ENCODE measurements at places on chromosomes 4 and X. TPM values are rescaled to one million over a fixed set of nuclear protein-coding genes. Genes with fewer than 3 reads are reported as not detected.

The QRFPR gene
- not detected for total RNA-seq

The HSFX3 gene
- not detected for total RNA-seq

The TCP11X2 gene
- not detected for total RNA-seq

The ACOX3 gene
- total RNA-seq, result 13.8 TPM

The VCX3A gene
- total RNA-seq, result not detected

The HSFX4 gene
- total RNA-seq, result not detected

The BEX4 gene
- 11.2 TPM for total RNA-seq

The GATA1 gene
- not detected for total RNA-seq

The ARHGAP36 gene
- total RNA-seq, result not detected

DNA sequence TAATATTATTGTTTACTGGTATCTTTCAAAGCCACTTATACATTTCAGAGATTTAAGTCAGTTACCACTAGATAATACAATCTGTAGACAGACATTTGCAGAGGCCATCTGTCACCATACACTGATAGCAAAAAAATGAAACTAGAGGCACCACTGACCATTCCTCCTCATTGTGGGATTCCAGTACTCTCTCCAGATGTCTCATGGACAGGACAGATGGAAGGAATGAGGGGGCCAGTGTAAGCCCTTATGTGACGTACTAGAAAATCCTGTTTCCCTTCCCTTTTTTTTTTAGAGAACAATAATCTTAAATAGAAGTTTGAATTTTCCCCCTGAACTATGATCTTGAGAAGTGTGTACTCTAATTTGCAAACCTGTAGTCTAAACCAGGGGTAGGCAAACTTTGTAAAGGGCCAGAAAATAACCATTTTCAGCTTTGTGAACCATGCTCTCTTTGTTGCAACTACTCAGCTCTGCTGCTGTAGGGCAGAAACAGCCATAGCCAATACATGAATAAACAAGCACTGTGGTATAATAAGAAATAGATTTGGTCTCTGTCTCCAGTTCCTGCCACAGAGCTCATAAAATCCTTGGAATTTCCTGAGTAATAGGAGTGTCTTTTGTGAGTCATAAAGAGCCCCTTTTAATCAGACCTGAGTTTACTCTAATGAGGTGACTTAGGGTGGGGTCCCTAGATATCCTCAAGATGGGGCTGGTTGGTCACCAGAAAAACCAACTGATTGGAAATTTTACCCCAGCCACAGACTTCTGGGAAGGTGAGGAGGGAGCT, 90.4 kb downstream of the MOSPD2 start:
- H3K27me3 ChIP-seq, result no peaks in the 10 kb centered on the region
- no peaks in the 10 kb centered on the region for H3K36me3 ChIP-seq
- no peak overlapping the region for H3K4me3 ChIP-seq
- no peak for DNase-seq
- no peaks in the 10 kb centered on the region for H3K4me1 ChIP-seq

- peak overlapping the region; percentile 81 for H3K27ac ChIP-seq
- H3K4me1 ChIP-seq, result peaks cover 76% of the 10 kb centered on the region
- DNase-seq, result no peak
- H3K4me3 ChIP-seq, result peak overlapping the region; percentile 30
- H3K27me3 ChIP-seq, result no peaks in the 10 kb centered on the region
Measured at GRCh38 chrX:156000361-156000926, 2.9 kb downstream of the IL9R start.

- H3K36me3 ChIP-seq, result no peaks in the 10 kb centered on the region
- H3K27ac ChIP-seq, result no peak overlapping the region
- DNase-seq, result no peak
- no peaks in the 10 kb centered on the region for H3K27me3 ChIP-seq
- H3K4me1 ChIP-seq, result no peaks in the 10 kb centered on the region
- no peak overlapping the region for H3K4me3 ChIP-seq
Measured at GRCh38 chr4:31009926-31010325, 289.8 kb downstream of the PCDH7 start.

DNA sequence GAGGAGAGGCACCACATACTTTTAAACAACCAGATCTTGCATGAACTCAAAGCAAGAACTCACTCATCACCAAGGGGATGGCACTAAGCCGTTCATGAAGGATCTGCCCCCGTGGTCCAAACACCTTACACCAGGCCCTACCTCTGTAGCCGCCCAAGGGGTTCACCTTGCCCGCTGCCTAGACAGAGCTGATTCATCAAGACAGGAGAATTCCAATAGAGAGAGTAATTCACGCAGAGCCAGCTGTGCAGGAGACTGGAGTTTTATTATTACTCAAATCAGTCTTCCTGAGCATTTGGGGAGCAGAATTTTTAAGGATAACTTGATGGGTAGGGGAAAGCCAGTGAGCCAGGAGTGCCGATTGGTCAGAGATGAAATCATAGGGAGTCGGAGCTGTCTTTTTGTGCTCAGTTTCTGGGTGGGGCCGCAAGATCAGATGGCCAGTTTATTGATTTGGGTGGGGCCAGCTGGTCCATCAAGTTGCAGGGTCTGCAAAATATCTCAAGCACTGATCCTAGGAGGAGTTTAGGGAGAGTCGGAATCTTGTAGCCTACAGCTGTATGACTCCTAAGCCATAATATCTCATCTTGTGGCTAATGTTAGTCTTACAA, 364.7 kb downstream of the PCDH7 start:
- no peaks in the 10 kb centered on the region for H3K36me3 ChIP-seq
- no peaks in the 10 kb centered on the region for H3K4me1 ChIP-seq
- H3K4me3 ChIP-seq, result no peak overlapping the region
- no peak for DNase-seq
- no peak overlapping the region for H3K27ac ChIP-seq

DNA sequence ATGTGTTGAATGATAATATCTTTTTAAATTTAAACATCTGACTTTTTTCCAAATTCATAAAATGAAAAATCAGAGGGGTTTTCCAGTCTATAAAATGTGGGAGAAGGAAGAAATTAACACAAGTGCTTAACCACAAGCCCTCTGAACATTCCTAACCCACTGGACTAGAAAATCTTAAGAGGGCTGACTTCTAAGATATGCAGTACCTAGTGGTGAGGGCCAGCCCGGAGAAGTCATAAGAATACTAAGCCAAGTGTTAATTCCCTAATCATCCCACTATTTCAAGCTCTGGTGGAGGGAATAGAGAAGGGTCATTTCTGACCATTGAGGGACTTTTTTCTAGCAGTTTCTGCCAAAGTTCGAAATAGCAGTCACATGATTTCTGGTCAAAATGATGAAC, 86.9 kb upstream of the NEIL3 start:
- no peak for DNase-seq
- H3K36me3 ChIP-seq, result no peaks in the 10 kb centered on the region
- H3K4me3 ChIP-seq, result no peak overlapping the region
- H3K27me3 ChIP-seq, result peaks cover 3% of the 10 kb centered on the region

DNA sequence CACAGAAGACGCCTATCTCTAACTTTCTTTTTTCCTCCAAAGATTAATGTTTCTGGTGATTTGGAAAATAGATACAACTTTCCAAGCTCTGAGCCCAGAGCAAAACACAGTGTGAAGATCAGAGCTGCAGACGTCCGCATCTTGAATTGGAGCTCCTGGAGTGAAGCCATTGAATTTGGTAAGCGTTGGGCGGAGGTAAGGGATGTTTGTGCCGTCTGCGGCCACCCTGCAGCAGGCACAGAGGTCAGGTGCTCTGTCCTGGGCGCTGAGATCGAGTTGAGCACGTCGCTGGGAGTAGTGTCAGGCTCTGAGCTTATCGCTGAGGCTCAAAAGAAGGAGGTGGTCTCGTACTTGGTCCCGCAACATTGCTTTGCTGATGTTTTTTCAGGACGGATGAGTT, 31.8 kb downstream of the CSF2RA start:
- H3K36me3 ChIP-seq, result no peaks in the 10 kb centered on the region
- DNase-seq, result no peak
- H3K27me3 ChIP-seq, result no peaks in the 10 kb centered on the region
- no peak overlapping the region for H3K4me3 ChIP-seq
- no peak overlapping the region for H3K27ac ChIP-seq

DNA sequence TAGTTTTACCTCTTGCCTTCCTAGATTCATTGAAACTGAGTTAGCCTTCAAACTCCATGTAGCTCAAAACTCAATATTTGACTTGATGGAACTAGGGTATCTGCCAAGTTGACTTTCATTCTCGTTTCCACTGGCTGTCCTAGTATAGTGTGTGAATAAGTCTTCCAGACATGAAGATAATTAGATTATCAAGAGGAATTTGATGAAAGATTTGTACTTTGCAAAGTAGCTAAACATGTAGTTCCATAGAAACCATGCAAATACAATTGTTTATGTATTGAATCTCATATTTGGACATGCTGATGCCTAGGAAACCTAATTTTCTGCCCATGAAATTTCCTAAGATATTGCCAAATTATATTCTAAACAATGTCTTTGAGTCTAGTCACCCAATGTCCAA, 297.5 kb downstream of the ARHGAP24 start:
- no peak overlapping the region for H3K27ac ChIP-seq
- H3K27me3 ChIP-seq, result no peaks in the 10 kb centered on the region
- H3K4me1 ChIP-seq, result no peaks in the 10 kb centered on the region
- H3K36me3 ChIP-seq, result no peaks in the 10 kb centered on the region

DNA sequence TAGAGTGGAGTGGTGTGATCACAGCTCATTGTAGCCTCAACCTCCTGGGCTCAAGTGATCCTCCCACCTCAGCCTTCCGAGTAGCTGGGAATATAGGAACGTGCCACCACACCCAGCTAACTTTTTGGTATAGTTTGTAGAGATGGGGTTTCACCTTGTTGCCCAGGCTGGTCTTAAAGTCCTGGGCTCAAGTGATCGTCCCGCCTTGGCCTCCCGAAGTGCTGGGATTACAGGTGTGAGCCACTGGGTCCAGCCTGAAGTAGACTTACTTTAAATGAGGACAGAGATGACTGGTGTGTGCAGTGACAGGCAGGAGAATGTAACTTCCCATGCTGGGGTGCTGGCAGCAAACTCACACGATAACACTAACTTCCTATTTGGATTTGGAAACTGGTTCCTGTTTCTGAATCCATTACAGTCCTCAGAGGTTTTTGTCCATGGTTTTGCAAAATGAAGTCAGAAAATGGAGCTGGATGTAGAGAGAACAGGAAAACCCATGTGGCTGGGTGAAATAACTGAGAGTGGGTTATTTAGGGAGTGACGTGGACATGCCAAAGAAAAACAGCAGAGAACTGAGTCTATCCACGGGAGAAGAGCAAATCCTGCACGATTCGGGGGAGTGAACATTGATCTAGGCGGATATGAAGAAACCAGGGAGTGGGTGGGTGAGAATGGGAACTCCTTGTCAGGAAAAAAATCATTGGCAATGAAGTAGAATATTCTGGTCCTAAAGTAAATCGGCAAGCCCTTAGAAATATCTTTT, 95.6 kb downstream of the GATB start:
- no peak overlapping the region for H3K4me3 ChIP-seq
- no peak for DNase-seq
- H3K27ac ChIP-seq, result no peak overlapping the region
- H3K36me3 ChIP-seq, result no peaks in the 10 kb centered on the region
- peaks cover 14% of the 10 kb centered on the region for H3K4me1 ChIP-seq
- no peaks in the 10 kb centered on the region for H3K27me3 ChIP-seq

GRCh38 chrX:46333550-46333949, 211.7 kb downstream of the ZNF674 start:
- no peaks in the 10 kb centered on the region for H3K36me3 ChIP-seq
- no peak overlapping the region for H3K27ac ChIP-seq
- peaks cover 5% of the 10 kb centered on the region for H3K4me1 ChIP-seq
- no peak overlapping the region for H3K4me3 ChIP-seq

DNA sequence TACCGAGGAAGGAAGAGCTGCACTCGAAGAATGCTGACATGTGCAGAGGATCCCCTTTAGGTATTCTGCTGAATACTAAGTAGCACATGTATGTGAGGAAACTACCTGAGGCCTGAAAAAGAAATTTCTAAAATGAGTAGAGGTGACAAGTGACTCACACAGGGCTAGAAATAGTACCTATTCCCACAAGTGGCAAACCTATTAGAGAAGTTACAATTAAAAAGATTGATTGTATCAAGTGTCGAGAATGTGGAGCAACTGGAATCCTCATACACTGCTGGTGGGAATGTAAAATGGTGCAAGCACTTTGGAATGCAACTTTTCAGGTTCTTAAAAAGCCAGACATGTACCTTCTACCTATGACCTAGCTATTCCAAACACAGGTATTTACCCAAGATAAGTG, 47.4 kb downstream of the CCSER1 start:
- H3K36me3 ChIP-seq, result no peaks in the 10 kb centered on the region
- no peak for DNase-seq
- H3K4me3 ChIP-seq, result no peak overlapping the region
- H3K27ac ChIP-seq, result no peak overlapping the region
- H3K27me3 ChIP-seq, result no peaks in the 10 kb centered on the region
- no peaks in the 10 kb centered on the region for H3K4me1 ChIP-seq

DNA sequence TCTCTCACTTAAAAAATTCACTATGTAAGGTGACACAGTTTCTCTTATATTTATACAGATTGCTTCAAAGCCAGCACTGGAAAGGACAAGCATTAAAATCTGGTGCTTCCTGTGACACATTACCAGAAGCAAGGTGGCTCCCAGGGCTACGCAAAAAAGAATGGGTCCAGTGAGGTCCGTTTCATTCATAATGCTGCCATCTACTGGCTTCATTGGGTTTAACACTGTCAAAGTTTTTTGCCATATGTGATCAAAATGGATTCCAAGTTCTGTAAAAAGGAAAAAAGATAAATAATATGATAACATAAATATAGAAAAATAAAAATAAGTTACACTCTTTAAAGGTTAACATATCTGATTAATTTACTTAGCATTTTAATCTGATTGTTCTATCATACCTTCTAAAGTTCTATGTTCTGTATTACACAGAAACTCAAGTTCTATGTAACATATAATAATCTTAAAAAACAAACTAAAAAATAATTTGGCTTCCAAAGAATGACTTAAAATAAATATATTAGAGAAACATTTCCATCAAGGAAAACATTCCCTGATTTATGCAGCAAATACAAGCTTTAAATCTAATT, 22.1 kb downstream of the YIPF7 start:
- peaks cover 2% of the 10 kb centered on the region for H3K27me3 ChIP-seq
- no peaks in the 10 kb centered on the region for H3K4me1 ChIP-seq
- no peak overlapping the region for H3K27ac ChIP-seq
- H3K4me3 ChIP-seq, result no peak overlapping the region
- DNase-seq, result peak; percentile 54

GRCh38 chrX:24245202-24245601, 68.7 kb downstream of the SUPT20HL2 start:
- H3K4me1 ChIP-seq, result no peaks in the 10 kb centered on the region
- no peaks in the 10 kb centered on the region for H3K36me3 ChIP-seq
- H3K27ac ChIP-seq, result no peak overlapping the region
- no peak overlapping the region for H3K4me3 ChIP-seq
- DNase-seq, result no peak

DNA sequence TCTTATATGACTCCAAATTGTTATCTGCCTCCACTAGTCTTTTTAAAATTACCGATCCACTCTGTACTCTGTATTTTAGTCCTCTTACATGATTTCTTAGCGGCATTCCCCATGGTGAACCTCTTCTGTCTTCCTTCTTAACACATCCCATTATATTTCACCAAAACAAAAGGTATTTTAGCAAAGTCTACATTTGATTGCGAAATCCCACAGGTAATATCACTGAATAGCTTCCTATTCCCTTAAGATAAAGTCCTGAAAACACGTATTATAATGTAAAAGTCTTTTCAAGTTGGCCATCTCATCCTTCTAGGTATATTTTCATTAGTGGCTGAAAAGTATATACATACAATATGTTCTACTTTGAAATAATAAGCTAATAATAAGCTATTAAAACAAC, 2016.0 kb upstream of the IGFBP7 start:
- H3K27me3 ChIP-seq, result no peaks in the 10 kb centered on the region
- no peak overlapping the region for H3K27ac ChIP-seq
- no peak overlapping the region for H3K4me3 ChIP-seq
- no peaks in the 10 kb centered on the region for H3K36me3 ChIP-seq
- H3K4me1 ChIP-seq, result no peaks in the 10 kb centered on the region

GRCh38 chrX:106481341-106481740, 130.4 kb upstream of the RADX start:
- peak; percentile 35 for DNase-seq
- no peak overlapping the region for H3K4me3 ChIP-seq
- no peak overlapping the region for H3K27ac ChIP-seq
- H3K27me3 ChIP-seq, result peaks cover 5% of the 10 kb centered on the region
- peaks cover 17% of the 10 kb centered on the region for H3K4me1 ChIP-seq
